Kasumi-1 (cell line): ENCODE measurements at places on chromosomes 11 and 22.

DNA sequence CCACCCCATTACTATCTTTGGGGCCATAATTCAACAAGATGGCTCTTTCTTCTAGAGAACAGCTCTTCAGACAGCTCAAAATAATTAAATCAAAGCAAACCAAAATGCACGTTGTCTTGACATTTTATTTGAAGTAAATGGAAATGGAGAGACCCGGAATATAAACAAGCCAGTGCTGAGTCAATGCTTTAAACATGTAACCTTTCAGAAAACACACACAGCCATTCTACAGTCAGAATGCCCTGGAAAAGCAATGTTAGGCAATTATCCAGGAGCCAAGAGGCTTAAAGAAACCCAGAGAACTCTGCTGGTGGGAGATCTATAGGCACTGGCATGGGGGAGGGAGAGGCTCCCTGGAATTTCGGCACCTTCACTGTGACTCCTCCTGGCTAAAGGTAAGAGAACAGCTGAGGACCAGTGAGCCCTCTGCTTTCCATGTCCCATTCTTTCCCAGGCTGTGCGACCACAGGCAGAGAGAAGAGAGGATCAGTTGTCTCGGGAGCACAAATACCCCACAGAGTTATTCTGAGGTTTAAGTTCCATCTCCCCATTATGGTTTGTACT is 254.0 kb upstream of the CCDC90B start:
- no peak for DNase-seq

GRCh38 chr11:58573451-58574104 is 2.1 kb downstream of the LPXN start:
- peak; percentile 57 for DNase-seq

GRCh38 chr11:9020916-9021315 is 17.1 kb upstream of the NRIP3 start:
- DNase-seq = no peak

DNA sequence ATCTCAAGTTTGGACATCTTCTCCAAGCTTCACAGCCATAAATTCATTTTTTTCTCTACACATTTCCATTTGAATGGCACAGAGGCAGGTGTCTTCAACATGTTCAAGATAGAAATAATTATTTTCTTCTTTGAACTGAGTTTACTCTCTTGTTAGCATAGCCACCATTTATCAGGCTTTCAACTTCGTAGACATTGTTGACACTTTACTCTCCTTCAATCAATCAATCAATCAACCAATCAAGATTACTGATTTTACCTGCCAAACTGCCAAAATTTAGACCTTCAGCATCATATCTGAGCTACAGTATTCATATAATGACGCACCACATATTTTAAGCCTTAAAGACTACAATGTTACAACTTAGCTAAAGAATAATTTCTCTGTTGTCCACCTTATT is 300.1 kb upstream of the LUZP2 start:
- no peak for DNase-seq

DNA sequence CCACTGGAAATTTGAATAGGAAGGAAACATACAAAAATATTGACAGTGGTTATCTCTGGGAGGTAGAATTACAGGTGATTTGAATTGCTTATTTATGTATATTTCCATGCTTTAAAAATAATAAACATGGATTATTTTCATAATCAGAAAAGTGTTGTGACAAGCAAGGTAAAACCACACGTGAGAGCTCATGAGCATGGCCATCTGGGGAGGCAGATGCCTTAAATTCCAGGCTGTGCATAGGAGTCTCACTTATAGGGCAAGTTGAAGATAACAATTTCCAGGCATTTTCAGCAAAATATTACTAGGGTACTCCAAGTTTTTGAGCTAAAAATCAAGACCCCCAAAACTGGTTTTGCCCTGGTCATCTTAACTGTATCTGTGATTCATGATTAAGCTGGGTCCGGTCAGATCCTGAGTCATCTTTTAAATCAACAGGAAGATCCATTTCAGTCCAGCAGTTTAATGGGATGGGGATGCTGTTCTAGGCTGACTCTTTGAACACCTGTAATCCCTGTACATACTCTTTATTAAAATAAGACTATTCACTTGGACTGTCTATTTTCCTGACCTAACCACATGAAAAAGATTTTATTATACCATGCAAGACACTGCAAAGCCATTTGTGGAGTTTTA is 115.8 kb upstream of the NARS2 start:
- no peak for DNase-seq

DNA sequence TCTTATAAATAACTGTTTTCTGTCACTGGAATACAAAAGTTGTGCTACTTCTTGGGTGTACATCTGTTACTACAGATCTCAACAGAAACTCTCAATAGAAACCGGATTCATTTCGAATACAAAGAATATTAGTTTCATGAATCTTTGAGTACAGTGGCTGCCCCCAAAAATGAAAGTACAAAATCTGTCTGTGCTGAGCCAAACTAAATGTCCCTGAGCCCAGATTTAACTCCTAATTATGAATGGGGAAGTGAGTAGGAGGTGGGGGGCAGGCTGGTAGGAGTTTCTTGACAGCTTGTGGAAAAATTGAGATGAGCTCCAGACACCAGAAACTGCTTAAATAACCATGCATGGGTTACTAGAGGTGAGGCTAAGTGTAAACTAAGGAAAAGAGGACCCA is 41.6 kb downstream of the PITPNB start:
- no peak for DNase-seq

DNA sequence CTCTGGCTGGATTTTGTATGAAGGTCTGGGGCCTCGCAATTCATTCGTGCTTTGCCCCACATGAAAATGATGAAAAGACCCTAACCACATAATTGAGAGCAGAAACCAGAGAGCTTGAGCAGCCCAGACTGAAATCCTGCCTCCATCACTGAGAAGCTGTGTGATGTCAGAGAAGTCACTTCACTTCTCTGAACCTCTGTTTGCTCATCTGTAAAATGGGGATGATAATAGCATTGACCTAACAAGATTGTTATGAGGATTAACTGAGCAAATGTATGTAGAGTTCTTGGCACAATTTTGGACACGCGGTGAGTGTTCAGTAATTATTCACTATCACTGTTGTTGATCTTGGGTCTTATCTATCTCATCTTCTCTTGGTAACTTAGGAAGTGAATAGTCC is 56.2 kb upstream of the ASPHD2 start:
- no peak for DNase-seq

GRCh38 chr11:119347242-119347641 is 737 bp upstream of the MFRP start:
- DNase-seq = no peak

DNA sequence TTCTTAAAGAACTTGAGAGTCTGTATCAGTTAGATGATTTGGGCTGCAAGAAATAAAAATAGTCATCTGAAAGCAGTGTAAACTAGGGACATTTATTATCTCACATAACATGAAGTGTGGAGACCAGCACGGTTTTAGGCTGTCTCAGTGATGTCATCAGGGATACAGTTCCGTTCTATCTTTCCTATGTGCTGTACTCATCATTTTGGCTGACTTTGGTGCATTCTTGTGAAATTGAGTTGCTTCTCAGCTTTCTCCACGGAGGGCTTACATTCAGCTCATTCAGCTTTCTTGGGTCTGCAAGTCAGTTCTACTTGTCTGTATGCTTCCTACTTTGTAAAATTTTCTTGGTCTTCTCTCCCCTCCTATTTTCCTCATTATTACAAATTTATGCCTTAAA is 51.8 kb upstream of the LIN7C start:
- no peak for DNase-seq

GRCh38 chr11:124740277-124740882 is 638 bp downstream of the NRGN start:
- peak; percentile 73 for DNase-seq
